ENCODE measurements at places on chromosomes 6 and 20.

DNA sequence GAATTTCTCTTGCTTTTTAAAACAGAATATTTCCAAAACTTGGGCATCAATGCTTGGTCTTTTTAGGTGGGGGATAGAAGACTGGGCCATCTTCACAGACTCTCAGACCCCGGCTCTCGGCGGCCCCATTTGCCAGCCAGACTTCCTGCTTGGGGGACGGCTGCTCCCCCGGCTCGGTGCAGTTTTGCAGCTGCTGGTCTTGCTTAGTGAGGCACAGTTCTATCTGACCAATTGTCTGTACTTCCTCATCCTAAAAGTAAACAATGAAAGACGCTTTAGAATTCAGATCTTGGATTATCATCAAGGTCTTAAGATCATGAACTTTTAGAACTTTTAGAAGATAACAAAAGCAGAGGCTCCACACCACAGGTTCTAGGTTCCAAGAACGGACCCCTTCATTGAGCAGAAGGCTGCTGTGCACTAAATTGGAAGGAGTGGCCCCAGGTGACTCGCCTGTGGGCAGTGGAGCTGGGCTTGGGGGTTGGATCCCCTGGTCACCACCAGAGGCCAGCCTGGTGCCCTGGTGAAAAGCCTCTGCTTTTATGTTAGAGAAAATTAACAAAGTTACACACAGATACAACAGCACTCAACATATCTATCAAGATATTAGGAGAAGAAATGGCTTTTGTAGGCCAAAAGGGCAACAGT lies 26.7 kb downstream of the RNASET2 start:
- DNase-seq, result no peak

DNA sequence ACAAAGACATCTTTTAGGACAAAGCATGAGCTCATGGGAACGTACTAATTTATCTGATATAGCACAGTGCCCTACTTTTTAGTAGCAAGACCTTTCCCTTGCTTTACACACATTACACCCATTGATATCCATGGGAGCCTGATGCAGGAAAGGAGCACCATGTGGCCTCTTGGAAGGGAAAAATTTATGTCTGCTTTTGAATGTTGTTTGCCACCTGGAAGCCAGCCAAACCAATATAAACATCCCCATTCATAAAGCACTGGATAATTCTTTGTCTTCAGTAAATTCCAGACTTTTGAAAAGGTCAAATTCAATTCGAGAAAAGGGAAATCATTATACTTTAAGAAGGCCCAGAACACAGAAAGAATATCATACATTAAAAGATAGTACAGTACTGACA lies 152.3 kb upstream of the BEND6 start:
- no peak for DNase-seq

DNA sequence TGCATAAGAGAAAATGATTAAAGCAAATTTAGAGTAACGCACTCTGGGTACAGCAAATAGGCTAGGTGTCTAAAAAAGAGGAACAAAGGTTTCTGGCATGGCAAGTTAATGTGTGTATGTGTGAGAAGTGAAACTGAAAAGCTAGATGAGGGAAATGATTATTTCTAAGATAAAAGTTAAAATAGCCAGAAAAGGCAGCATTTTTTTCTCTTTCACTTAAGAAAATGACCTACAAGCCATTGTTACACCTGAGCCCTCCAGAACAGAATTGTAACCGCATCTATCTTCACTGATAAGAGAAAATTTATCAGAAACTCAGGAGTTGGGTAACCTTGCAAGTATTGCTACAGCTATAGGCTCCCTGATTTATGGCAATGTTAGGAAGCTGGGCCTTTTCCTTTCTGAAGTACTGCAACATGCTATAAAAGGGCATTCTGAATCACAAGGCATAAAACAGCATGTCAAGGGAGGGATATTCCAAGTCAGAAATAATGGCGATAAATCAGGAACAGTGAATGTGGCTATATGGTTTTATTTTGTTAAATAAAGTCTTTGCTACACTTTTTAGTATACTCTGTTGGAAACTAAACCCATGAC lies 395.3 kb downstream of the TBC1D32 start:
- no peak for DNase-seq

DNA sequence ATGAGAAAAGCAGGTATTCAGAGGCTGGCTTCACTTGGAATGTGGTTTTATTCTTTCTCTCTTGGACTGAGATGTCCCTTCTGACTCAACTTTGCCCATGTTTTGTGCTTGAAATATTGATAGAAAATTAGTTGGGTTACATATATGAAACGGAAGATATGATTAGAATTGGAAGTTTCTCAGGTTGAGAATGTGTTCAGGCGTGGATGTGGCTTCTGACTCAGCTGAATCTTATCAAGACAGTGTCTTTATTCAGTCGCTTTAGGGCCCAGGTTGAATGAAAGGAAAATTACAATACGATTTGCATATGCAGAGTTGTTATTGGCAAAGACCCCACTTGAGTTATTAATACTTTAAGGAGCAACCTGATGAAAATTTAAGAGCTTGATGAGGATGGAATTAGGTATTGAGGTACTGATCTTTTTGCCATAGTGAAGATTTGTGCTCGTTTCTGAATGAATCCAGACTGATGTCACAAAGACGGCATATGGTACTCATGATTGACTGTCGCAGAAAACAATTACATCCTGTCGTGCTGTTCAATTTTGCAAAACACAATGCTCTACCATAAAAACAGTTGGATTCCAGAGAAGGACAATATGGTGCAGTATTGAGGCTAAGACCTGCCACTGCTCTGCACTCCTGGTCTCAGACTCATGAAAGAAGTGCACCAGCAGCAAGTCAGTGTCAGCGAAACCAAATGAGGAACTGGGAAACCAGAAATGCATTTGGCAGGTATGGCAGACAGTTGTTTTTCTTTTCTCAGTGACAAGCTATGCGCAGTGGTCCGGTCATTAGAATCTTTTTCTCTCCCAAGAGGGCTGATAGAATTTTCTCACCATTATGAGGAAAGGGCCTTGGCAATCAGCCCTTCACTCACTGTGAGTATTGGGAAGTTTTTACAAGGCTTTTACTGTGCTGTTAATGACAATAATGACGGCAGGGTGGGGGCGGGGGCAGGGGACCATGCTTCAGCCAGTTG lies 158.3 kb downstream of the DOK5 start:
- DNase-seq, result no peak

DNA sequence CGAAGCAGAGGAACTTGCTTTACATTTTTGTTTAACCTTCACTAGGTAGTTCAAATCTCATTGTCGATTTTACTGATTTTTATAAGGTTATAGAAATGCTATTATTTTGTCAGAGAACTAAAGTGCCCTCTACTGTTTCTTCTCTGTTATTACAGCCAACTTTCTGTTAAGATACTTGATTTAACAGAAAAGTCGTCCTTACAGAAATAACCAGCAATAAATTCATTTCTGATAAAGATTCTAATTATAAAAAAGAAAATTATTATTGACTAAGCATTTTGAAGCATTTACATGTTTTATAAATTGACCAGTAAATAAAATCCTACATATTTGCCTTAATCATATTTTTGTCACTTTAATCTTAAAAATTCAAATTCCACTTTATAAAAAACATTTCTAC lies 60.8 kb downstream of the OGFRL1 start:
- DNase-seq, result no peak

GRCh38 chr6:29919506-29920445 lies 22.6 kb upstream of the HLA-A start:
- no peak for DNase-seq

- DNase-seq, result no peak
Measured at GRCh38 chr20:58754584-58754983, 62.0 kb downstream of the NPEPL1 start.

DNA sequence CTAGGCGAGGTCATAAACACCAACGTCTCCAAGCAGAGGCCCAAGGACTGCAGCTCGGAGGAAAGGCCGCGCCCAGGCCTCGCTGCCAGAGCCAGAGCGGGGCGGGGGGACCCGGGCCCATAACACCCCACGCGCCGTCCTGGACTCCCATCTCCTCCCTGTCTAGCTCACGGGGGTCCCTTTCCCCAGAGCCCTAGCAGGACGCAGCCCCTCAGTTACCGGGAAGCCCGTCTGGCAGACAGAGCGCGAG lies 44.9 kb downstream of the MDFI start:
- no peak for DNase-seq

DNA sequence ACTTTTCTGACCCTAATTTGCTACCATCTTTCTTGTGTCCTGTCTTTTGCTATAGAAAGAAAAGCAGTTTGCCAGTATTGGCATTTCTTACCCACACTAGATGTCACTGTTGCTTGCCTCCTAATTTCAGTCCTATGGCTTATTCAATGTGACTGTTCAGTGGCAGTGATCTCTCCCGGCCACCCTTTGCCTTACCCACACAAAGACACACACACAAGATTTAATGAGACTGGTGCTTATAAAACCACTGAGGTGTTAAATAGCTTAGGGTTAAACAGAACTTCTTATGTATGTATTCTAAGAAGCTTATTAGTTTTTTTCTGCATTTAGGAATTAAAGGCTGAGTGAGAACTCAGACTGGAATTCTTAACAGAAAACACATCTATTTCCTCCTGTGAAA lies 233.6 kb upstream of the ASCC3 start:
- DNase-seq, result no peak

- DNase-seq, result no peak
Measured at GRCh38 chr6:128635219-128635618, 114.8 kb upstream of the PTPRK start.

DNA sequence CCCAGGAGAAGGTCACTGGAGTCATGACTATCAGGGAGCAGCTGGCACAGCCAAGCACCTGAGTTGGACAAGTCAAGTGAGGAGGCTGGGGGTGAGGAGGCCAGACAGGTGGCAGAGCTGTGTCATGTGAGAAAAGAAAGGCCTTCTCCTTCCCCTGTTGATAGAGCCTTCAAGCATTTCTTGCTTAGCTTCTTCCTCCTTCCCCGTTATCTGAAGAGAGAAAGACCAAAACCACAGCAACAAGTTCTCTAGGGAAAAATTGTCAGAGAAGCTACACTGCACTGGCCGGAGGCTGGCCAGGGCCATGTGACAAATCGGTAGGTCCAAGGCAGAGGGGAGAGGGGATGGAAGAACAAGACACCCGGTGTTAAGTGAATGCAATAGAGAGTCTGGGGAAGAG lies 202.1 kb upstream of the PRDM1 start:
- DNase-seq, result no peak

DNA sequence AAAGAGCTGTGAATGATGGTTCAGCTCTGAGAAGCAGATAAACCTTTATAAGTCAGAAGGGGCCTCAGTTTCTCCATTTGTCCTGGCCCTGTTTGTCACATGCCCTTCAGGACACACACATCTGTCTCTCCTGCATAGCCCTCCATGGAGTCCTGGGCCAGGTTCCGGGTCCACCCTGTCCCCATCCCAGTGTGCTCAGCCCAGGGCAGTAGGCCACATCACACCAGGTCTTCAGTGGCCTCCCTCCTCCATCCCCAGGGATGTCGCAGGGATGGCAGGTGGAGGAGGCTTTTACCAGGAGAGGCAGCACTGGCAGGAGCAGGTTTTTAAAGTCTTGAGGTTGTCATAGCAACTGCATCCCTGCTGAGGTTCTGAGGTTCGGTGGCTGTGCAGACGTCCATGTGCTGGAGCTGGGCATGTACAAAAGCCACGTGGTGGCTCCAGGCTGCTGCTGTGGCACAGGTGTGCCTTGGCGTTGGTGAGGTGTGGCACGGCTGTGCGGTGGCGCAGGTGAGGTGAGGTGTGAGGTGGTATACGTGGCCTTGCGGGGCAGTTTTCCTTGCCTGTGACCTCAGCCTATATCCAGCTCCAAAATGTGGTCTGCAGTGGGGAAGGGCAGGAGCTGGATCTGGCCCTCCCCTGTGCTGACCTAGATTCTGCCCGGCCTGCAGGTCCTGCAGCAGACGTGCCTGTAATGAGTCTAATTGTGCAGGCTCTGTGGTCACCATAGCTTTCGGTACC lies 8.0 kb upstream of the NPBWR2 start:
- DNase-seq, result no peak

GRCh38 chr6:108193131-108193530 lies 27.3 kb downstream of the NR2E1 start:
- no peak for DNase-seq

- DNase-seq, result no peak
Measured at GRCh38 chr6:81340946-81341345, 411.5 kb downstream of the TENT5A start.

DNA sequence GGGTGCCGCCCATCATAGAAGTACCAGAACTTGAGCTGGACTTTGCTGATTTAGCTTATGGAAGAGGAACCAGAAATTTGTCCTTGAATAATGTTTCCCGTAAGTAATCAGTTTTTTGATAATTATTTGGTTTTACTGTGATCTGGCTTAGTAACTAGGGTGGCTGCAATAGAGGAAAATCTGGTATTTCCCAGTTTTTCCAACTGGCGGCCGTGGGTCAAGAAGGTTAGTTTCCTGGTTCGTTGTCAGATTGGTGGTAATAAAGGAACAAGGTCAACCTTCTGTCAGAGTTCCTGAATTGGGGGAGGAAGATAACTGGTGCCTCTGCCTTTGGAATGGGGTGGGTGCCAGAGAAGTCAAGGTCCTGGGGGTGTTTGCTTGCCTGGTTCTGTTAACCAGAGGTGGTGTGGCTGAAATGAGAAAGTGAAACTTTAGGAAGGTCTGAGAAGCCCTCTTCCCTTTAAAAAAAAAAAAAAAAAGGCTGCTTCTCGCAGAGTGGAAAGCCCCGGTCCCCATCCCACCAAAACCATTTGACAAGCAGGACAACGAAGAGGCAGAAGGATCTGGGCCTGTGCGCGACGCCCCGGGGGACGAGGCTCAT lies at the start of gene CALHM6:
Gene CALHM6, plus strand, starts transcription at position 45 of the 601 bp plus-strand sequence. Its CDS starts 555 bp downstream, at position 600.
- DNase-seq, result no peak

- no peak for DNase-seq
Measured at GRCh38 chr6:137148306-137149034, 25.0 kb downstream of the IL22RA2 start.

All from HS-27A (cell line).